ENCODE measurements at places on chromosomes 7 and 10.
A peak's percentile ranks its signal among the peaks of the same experiment; 100 is the strongest.

- no peak for DNase-seq
- peaks cover 66% of the 10 kb centered on the region for H3K27me3 ChIP-seq
- no peaks in the 10 kb centered on the region for H3K36me3 ChIP-seq
- no peak overlapping the region for H3K27ac ChIP-seq
Measured at GRCh38 chr10:118238573-118239235, 103.4 kb downstream of the FAM204A start.

DNA sequence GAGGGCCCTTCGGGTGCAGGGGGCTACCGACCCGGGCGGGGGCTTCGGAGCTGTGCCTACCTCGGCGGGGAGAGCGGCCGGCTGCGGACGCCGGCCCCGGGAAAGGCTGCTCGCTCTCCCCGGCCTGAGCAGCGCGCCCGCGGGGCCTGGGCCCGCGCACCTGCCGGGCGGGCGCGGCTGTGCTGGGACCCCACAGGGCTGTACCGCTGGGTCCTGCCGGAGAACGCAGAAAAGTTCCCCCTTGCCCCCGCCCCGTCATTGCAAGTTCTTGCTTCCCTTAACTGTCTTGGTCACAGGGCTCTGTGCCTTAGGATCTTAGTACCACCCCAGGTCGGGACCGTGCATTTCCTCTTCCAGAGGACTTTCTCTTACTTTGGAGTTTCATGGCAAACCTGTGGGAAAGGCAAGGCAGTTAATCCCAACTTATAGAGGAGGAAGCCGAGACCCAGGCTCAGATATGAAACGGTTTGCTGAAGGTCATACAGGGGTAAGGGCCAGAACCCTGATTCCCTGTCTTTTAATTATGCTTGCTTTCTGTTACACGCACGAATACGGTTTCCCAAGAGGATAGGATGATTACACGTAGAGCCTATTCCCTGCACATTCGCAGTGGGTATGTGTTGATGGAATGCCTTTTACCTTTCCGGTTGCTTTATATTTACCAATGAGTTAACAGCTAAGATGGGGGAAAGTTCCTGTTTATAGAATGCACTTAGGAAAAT is 652 bp downstream of the PCGF5 start:
- peak overlapping the region; percentile 93 for H3K27ac ChIP-seq
- peak; percentile 13 for DNase-seq
- H3K36me3 ChIP-seq = no peaks in the 10 kb centered on the region
- peaks cover 11% of the 10 kb centered on the region for H3K4me1 ChIP-seq
- peak overlapping the region; percentile 97 for H3K4me3 ChIP-seq

DNA sequence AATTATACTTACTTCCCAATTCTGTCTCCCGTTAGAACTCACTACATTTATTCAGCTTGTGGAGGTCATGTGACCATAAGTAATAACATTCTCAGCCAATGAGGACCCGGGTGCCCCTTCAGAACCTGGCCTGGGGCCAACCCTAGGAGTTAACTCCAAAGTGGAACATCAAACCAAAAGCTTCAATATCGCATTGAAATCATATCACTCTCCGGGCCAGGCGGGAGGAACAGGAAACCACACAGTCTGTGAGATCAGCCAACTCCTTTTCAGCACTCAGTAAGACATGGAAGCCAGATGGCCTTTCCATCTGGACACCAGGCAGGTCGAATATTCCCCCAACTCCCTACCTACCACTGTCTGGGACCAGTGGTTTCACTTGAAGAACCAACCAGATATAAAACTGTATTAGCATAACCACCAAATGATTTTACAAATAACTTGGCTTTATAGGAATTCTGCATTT is 5.5 kb downstream of the CREB3L2 start:
- H3K27ac ChIP-seq = peak overlapping the region; percentile 95
- no peak for DNase-seq
- H3K36me3 ChIP-seq = no peaks in the 10 kb centered on the region
- no peaks in the 10 kb centered on the region for H3K27me3 ChIP-seq
- H3K4me3 ChIP-seq = no peak overlapping the region

- no peaks in the 10 kb centered on the region for H3K27me3 ChIP-seq
- peaks cover 3% of the 10 kb centered on the region for H3K4me1 ChIP-seq
- H3K27ac ChIP-seq = no peak overlapping the region
- no peaks in the 10 kb centered on the region for H3K36me3 ChIP-seq
Measured at GRCh38 chr7:95427166-95427565, 7.7 kb downstream of the PON2 start.

DNA sequence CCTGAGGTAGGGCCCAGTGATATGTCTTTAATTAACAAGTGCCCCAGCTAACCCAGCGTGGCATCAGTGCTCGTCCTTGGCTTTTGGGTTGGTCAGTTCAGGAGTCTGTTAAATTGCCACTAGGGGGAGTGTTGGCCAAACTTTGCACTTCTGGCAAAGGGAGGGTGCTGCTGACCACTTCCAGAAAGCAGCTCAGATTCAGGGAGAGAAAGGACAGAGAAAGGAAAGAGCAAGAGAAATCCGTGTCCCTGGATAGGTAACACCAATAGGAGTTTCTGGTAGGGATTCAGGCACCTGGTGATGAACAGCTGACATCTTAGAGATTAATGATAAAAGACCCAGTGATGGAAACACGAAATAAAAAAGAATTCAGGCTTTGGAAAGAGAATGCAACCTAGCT is 243.1 kb upstream of the AOAH start:
- H3K4me3 ChIP-seq = no peak overlapping the region
- no peak overlapping the region for H3K27ac ChIP-seq
- peaks cover 42% of the 10 kb centered on the region for H3K4me1 ChIP-seq

GRCh38 chr7:84337429-84337828 is 142.8 kb upstream of the SEMA3A start:
- no peak overlapping the region for H3K27ac ChIP-seq
- H3K36me3 ChIP-seq = no peaks in the 10 kb centered on the region
- H3K4me1 ChIP-seq = no peaks in the 10 kb centered on the region
- no peak for DNase-seq

DNA sequence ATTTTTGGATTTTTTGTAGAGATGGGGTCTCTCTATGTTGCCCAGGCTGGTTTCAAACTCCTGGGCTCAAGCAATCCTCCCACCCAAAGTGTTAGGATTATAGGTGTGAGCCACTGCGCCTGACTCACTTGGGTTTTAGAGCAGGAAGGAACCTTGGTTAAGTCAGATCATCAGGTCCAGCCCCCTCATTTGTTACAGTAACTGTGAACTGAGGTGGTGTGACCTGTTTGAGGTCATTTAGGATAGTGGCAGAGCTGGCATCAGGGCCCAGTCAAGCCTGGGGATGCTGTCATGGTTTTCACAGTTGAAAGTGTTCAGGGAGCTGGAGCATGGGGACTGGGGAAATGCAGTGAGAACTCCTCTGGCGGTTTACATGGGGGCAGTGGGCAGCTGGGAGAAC is 159.6 kb downstream of the TAX1BP1 start:
- H3K4me1 ChIP-seq = peaks cover 12% of the 10 kb centered on the region
- H3K27me3 ChIP-seq = no peaks in the 10 kb centered on the region
- H3K27ac ChIP-seq = no peak overlapping the region

- no peaks in the 10 kb centered on the region for H3K36me3 ChIP-seq
- H3K27me3 ChIP-seq = no peaks in the 10 kb centered on the region
- H3K4me3 ChIP-seq = no peak overlapping the region
Measured at GRCh38 chr7:22937946-22938345, 76.0 kb downstream of the HYCC1 start.

DNA sequence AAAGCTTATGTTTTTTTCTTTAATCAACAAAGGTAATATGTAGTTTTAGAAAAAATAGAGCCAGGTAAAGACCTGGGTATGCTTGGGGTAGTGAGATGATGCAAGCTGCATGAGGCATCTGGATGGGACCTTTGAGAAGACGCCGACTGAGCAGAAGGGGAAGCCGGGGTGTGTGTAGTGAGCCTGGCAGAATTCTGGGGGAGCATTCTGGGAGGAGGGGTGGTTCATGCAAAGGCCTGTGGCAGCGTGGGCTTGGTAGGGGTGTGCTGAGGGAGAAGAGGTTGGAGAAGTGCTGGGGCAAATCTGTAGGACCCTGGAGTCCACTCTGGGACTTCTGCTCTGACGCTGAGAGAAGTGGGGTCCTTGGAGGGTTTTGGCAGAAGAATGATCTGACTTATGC is 33.9 kb upstream of the SHH start:
- no peaks in the 10 kb centered on the region for H3K27me3 ChIP-seq
- no peak overlapping the region for H3K27ac ChIP-seq
- no peaks in the 10 kb centered on the region for H3K36me3 ChIP-seq
- no peaks in the 10 kb centered on the region for H3K4me1 ChIP-seq
- H3K4me3 ChIP-seq = no peak overlapping the region
- no peak for DNase-seq

DNA sequence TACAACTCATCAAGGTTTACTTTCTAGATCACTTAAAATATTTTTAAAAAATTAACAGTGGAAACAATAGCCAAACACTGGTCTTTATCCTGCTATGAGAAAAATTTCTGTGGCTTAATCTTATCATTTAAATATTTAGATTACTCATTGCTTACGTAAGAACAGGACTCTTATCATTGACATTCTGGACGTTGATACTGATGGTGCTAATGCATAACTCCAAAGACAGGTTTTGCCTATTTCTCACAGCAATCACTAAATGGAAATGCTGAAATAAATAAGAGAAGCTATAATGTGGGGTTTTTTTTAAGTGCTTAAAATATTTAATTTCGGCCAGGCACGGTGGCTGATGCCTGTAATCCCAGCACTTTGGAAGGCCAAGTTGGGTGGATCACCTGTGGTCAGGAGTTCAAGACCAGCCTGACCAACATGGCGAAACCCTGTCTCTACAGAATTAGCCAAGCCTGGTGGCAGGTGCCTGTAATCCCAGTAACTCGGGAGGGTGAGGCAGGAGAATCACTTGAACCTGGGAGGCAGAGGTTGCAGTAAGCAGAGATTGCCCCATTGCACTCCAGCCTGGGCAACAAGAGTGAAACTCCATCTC is 195.0 kb downstream of the HGF start:
- H3K27ac ChIP-seq = no peak overlapping the region
- H3K4me3 ChIP-seq = no peak overlapping the region
- DNase-seq = no peak
- no peaks in the 10 kb centered on the region for H3K36me3 ChIP-seq
- no peaks in the 10 kb centered on the region for H3K4me1 ChIP-seq

Measured in tibial nerve (tissue), 4 donors.